GM23338 (cell line): ENCODE measurements at places on chromosomes 2 and 18. TPM values are rescaled to one million over a fixed set of nuclear protein-coding genes. Genes with fewer than 3 reads are reported as not detected.
A peak's percentile ranks its signal among the peaks of the same experiment; 100 is the strongest.

The KCNG3 gene
- 2.2 and 2.5 TPM in 2 replicates for polyA plus RNA-seq

DNA sequence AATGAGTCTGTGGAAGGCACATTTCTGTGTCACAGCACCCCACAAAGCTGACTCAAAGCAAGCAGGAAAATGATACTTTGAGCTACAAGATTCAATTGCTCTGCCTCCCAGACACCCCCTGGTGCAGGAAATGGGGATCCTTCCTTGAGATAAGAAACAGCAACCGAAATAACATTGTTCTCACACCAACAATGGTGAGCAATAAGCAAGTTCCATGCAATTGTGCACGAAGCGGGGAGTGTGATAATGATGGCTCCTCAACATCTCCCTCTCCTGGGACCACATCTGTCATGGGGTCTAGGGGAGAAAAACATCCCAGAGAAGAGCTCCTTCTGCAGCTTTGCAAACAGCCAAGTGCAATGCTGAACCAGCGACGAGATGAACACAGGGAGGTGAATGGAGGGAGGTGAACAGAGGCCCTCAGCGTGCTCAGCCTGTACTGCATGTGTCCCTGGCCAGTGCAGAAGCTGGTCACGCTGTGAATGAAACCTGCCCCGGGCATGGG is 67.7 kb downstream of the PDCL3 start:
- no peak for DNase-seq

DNA sequence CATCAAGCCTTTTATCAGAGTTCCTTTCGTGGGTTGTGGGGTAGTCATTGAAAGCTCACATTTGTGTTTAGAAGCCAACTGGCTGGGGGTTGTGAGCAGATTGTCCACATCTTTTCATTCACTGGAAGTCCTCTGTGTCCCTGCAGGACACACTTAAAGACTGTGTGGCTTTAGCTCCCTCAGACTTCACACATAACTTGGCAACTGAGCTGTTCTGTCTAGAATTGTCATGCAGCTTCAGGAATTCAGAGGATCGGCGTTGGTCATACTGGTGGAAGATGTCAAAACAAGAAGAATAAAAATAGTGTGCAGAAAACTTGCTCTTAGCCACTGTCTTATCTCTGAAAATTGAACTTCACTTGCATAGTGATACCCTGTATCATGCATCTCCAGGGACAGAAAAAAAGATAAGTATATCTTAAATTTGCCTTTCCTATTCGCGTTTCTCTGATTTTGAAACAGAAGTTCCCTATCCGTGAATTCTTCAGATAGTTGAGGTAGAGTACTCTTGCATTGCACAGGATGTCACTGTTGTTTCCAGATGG is 49.6 kb downstream of the TRAPPC12 start:
- DNase-seq, result no peak

DNA sequence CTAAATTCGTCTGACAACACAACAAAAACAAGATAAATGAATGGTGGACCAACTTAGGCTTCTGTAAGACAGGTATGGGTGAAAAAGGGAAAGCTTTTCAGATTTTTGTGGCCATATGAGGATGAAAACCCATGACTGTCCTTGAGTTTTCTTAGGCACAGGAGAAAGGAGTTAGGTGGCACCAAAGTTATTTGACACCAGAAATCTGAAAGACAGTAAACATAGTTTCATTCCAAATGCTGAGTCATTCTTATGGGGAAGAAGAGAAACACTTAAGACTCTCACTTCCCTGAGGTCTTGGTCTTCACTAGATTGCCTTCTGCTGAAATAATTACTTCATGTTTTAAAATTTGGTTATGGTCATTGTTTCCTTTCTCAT is 5.2 kb upstream of the GPD2 start:
- peak; percentile 23 for DNase-seq

- no peak for DNase-seq
Measured at GRCh38 chr18:61076986-61077385, 256.2 kb upstream of the CDH20 start.

DNA sequence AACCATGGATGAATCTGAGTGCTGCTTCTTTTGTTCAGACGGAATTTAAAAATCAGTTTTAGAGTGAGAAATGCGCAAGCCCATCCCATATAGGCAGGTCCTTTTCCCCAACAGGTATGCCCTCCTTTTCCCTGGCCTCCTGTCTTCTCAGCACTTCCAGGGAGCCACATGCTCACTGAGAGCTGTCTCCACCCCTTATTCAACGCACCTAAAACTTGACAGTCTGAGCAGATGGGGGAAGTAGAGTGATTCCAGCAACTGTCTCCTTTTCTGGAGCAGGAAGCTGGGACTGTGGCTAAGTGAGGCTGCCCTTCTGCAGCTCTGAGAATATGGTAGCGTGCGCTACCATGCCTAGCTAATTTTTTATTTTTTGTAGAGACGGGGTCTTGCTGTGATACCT is 53.1 kb upstream of the NOSTRIN start:
- DNase-seq, result peak; percentile 33

DNA sequence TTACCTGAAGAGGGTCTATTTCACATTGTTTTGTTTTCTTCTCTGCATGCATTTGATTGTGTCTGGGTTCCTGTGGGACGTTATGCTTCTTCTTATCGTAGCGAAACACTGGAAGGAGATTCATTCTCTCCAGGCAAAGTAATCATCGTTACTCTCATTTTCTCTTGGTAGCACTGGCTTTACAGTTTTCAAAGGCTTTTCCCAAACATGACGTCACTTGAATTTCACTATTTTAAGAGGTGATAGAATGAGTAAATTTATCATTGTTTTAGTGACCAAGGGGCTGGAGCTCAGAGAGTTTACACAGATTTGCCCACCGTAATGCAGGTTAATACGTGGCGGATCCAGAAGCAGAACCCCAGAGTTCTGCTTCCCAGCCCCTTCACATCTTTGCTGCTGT is 391.4 kb downstream of the DCDC2C start:
- no peak for DNase-seq

DNA sequence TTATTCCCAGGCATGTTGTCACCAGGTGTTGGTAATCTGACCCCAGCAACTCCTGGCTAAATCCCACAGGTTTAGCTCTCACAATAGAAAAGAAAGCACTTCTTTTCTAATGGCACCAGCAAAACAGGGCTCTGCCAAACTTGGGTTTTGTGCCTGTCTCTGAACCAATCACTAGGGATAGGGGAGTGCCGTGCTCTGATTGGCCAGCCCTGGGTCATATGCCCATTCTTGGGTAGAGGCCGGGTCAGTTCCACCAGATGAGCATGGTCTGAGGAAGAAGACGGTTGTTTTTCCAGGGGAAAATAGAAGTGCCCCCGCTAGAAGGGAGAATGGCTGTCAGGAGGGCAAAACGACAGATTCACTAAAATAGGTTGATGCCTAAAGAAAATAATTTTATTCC is 14.7 kb downstream of the CDK15 start:
- peak; percentile 43 for DNase-seq
